ENCODE measurements at places on chromosomes 1 and 21. TPM values are rescaled to one million over a fixed set of nuclear protein-coding genes. Genes with fewer than 3 reads are reported as not detected.

The DMRTB1 gene
- total RNA-seq, result not detected

The NR0B2 gene
- not detected for total RNA-seq

The PTCH2 gene
- 4.9 TPM for total RNA-seq

The OR2AK2 gene
- not detected for total RNA-seq

The PSMG1 gene
- 15.5 TPM for total RNA-seq

- DNase-seq, result peak; percentile 77
Observed at GRCh38 chr1:117045644-117046043, 14.5 kb upstream of the TTF2 start.

- DNase-seq, result no peak
Observed at GRCh38 chr1:21510113-21510493, 880 bp downstream of the ALPL start.

Measured in tongue (tissue), 3 donors.